Fibroblast of lung (primary cell): ENCODE measurements at places on chromosomes 7 and 10. TPM values are rescaled to one million over a fixed set of nuclear protein-coding genes. Genes with fewer than 3 reads are reported as not detected.

SPDYE16 gene
- total RNA-seq, result 0.17 and 0.51 TPM in 2 replicates

RSPH10B gene
- under 0.01 and 0.66 TPM in 2 replicates for total RNA-seq

SMO gene
- total RNA-seq, result 12.6 and 23.6 TPM in 2 replicates

RSPH10B2 gene
- total RNA-seq, result 0.51 and 0.66 TPM in 2 replicates

NODAL gene
- total RNA-seq, result not detected in 2 replicates

EVX1 gene
- total RNA-seq, result not detected in 2 replicates

TUBB8 gene
- total RNA-seq, result not detected in 2 replicates

GNGT1 gene
- not detected in 2 replicates for total RNA-seq
